Hippocampal formation (tissue), 2 donors: ENCODE measurements at places on chromosomes 6 and 20.

- no peak for DNase-seq
Measured at GRCh38 chr6:98657764-98658163, 176.6 kb upstream of the POU3F2 start.

DNA sequence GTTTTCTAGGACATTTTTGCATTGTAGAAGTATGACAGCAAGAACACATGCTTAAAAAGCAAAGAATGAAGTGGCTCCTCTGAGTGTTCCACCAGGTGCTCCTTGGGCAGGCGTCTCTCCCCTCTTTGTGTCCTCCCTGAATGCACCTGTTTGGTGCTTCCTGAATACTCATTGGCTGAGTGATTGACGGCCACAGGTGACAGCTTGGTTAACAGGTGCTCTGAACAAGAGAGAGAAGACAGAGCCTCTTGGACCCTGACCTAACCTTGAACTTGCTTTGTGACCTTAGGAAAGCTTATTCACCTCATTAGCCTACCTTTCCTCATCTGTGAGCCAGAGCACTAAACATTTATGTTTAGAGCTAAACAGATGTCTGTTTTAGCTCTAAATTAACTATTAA is 93.7 kb downstream of the TULP4 start:
- no peak for DNase-seq

GRCh38 chr6:112281821-112282615 is 27.7 kb upstream of the LAMA4 start:
- no peak for DNase-seq

DNA sequence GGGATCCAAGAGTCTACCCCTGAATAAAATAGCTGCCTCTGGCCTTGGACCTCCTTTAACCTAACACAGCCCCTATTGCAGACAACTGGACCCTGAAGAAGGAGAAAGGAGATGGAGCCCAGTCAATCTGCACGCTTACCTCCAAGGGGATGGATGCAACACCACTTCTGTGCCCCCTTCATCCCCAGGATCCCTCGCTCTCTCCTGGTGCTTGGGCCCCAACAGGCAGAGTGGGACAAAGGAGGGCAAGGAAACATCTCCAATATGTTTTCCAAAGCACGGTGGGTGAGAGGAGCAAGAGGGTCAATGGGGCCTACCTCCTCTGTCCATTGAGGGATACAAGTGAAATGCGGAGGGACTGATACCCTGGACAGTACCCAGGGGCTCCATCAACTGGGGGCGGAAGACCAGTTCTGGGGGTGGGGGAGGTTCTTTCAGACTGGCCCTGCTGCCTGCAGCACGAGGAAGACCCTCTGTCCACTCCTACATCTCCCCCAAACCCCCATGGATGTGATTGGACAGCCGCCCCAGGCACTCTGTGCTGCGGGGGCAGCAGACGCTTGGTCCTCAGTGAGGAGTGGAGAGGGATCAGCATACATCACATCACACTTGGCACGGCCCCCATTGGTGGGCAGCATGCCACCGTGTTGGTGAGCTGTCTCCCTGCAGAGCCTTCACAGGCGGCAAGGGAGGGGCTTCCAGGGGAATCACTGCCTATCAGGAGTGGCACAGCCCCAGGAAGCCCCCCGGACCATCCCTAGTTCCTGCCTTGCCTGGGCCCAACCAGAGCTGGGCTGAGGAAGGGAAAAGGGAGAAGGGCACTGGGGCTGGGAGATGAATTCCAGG is 70.6 kb downstream of the MRPL14 start:
- DNase-seq = no peak

DNA sequence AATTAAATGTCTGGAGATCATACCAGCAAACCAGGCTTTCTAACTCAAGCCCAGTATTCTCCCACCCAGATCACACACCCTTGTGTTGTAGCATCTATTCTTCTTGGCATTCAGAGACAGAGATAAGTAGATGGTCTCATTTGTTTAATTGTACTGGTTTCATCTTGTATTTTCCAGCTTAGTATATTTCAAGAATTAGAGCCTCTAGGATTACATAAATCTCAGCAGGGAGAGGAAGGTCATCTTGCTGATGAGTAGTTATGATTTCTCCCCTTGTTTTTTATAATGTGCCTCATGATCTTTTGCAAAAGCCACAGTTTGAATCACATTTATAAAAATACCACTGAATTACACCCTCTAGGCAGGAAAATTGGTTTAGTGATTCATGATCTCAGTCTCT is 106.6 kb upstream of the NRSN1 start:
- no peak for DNase-seq
